Transverse colon (tissue), 4 donors: ENCODE measurements at places on chromosomes 12 and 14.

DNA sequence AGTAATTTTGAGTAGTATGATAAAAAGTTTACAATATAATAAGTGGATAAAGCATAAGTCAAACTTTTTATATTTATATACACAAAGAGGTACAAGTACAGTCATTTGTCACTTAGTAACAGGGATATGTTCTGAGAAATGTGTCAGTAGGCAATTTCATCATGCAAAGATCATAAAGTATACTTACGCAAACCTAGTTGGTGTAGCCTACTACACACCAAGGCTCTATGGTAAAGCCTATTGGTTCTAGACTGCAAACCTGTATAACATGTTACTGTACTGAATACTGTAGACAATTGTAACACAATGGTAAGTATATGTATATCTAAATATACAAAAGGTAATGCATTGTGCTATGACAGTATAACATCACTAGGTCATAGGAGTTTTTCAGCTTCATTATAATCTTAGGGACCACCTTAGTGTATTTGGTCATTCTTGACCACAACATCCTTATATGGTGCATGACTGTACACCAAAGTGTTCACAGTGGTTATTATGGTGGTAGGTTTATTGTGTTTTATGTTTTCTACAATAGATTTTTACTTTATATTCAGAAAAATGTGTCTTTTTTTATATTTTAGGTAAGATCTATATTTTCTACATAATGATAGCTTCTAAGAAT, 14.9 kb upstream of the SCFD1 start:
- no peak for DNase-seq

DNA sequence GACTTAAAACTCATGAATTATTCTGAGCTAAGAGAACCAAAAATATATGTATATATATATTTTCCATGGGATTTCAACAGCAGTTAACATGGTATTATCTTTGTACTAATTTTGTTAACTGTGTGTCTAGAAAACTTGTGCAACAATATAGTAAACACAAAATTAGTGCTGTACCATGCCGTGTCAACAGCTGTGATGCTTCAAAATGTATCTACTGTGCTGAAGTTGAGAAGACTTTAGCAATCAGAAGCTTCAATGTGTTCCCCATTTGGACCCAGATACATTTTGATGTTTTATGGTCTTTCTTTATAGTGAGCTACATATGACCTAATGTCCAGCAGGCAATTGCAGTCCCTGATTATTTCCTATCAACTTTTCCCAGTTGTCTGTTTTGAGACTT, 405.7 kb downstream of the DIO2 start:
- no peak for DNase-seq

- no peak for DNase-seq
Measured at GRCh38 chr12:89305373-89305772, 46.9 kb downstream of the DUSP6 start.

GRCh38 chr12:11922361-11922760, 148.4 kb upstream of the BCL2L14 start:
- no peak for DNase-seq

- DNase-seq, result peak; percentile 33
Measured at GRCh38 chr12:95998611-95999286, 2.6 kb upstream of the HAL start.

GRCh38 chr14:54808326-54809161, 94.1 kb downstream of the GCH1 start:
- DNase-seq, result no peak

GRCh38 chr14:89911010-89911919, 43.3 kb downstream of the EFCAB11 start:
- DNase-seq, result peak; percentile 36

GRCh38 chr14:34368115-34368970, 93.7 kb downstream of the SPTSSA start:
- DNase-seq, result peak; percentile 38

DNA sequence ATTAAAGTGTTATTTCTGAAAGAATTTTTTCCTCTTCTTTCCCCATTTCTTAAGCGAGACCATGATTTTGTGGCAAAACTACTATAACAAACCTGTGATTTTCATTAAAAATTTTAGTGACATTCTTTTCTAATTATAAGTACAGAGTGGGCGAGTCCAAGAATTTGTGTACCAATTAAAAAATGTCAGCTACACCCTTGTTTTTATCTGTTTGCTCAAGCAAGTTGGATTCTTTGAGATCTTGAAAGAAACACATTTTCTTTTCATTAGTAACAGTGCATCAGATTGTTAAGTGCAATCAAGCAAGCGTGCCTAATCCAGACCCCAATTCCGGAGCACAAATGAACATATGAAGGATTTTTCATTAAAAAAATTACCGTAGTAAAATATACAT, 338.8 kb upstream of the DDHD1 start:
- DNase-seq, result no peak

GRCh38 chr12:293199-293598, 30.6 kb upstream of the SLC6A13 start:
- no peak for DNase-seq

GRCh38 chr12:12442548-12443071, 85.7 kb downstream of the BORCS5 start:
- DNase-seq, result no peak

DNA sequence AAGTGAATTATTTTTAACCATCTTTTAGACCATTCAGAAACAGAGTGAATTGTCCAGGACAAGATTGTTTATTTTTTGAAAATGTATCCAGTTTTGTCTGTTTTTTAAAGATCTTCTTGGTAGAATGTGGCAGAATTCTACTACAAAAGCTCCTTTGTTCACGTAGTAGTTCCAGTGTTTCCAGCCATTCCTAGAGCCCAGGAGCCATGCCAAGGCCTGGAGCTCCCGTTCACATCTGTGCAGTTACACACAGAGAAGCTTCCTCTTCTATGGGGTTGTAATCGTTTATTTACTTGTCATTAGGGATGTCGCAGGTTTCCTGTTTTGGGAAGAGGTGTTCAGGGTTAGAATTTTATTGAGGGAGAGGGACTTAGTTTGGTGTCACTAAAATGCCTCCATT, 409.8 kb downstream of the NPAS3 start:
- DNase-seq, result no peak

DNA sequence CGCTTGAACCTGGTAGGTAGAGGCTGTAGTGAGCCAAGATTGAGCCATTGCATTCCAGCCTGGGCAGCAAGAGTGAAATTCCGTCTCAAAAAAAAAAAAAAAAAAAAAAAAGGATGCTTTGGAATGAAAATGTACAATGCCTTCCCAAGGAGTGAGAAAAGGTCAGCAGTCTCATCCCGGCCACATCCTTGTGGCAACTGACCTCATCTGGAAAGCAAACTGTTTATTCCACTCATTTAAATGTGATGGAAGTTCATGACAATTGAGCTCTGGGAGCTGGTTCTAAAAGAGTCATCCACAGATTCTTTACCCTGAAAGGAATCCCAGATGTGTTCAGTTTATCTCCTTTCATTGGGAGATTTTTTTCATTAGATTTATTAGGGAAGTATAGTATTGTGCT, 19.4 kb upstream of the LIMA1 start:
- DNase-seq, result no peak

GRCh38 chr12:17793854-17794253, 296.1 kb downstream of the RERGL start:
- DNase-seq, result no peak

- DNase-seq, result no peak
Measured at GRCh38 chr12:11729439-11730150, 80.1 kb downstream of the ETV6 start.

- DNase-seq, result no peak
Measured at GRCh38 chr12:49885118-49885517, 18.6 kb downstream of the FAIM2 start.

DNA sequence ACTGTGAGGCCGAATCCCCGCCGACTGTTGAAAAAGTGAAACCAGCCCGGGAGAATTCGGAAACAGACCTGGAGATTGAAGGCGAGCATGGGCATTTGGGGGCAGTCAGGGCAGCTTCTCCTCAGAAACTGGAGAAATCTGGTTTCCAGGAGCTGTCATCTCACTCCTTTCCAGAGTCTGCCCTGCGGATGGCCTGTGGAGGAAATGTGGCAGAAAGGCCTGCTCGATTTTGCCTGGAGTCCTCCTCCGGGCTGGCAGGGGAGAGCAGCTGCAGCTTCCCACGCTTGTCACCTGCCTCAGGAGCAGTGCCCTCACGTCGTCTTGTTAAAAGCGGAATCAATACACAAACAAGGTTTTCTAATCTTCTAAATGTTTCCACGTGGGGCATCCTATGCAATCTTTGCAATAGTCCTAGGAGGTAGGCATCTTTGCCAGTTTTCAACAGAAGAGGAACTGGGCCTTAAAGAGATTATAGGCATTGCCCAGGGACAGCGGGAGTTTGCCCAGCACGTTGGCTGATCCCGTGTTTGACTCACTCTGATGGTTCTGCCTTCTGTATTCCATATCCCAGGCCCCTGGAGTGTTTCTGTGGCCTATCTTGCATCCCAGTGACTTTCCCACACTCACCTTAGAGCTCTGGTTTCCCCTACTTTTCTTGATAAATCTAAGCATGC, 2.3 kb downstream of the LRRC74A start:
- no peak for DNase-seq

GRCh38 chr14:78316052-78316451, 145.9 kb downstream of the NRXN3 start:
- DNase-seq, result no peak

DNA sequence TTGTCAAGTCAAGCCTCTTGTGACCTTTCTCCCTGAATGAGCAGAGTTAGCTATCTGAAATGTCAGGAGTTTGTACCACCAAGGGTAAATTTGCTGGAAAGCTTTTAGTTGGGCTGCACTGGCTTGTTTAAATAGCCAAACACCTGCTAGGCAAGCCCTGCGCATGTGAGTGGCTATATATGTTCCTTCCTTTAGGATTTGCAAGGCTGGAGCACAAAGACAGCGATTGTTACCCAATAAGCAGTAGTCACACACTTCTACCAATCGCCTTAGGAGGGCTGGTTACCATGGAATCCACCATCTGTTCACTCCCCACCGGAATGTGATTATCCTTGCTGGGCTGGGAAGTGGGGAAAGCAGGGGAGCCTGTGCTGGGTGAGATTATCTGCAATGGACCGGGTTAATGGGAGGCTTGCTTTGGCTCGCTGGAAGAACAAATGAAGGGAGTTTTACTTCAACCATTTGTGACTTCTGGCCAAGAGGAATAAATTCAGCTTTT, 102.5 kb downstream of the FGD4 start:
- no peak for DNase-seq

DNA sequence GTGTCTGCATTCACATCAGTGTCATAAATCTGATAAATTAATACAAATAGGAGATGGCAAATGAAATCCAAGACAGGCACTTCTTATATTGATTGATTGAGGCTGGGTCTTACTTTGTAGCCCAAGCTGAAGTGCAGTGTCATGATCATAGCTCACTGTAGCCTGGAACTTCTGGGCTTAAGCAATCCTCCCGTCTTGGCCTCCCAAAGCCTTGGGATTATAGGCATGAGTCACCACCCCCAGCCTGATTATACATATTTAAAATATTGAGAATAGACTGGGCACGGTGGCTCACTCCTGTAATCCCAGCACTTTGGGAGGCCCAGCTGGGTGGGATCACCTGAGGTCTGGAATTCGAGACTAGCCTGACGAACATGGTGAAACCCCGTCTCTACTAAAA, 51.3 kb downstream of the MARK3 start:
- DNase-seq, result no peak

GRCh38 chr14:80379035-80379434, 167.7 kb upstream of the DIO2 start:
- DNase-seq, result no peak

GRCh38 chr12:114579389-114579788, 104.6 kb downstream of the TBX3 start:
- DNase-seq, result no peak

DNA sequence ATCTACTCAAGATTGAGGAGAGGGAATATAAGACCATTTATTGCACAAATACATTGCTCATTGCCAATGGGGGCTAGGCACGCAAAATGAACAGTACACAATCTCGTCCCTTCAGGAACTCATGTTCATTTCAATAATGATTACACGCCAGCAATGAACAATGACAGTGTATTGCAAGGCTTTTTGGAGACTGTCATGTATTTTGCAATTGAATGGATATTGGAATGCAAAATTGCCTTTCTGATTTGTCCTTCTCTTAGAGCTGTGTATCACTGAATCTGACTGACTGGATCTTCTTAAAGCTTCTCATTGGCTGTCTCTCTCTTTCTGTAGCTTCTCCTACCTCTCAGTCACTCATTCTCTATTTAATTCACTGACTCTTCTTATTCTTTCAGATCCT, 400.2 kb upstream of the DCN start:
- no peak for DNase-seq

DNA sequence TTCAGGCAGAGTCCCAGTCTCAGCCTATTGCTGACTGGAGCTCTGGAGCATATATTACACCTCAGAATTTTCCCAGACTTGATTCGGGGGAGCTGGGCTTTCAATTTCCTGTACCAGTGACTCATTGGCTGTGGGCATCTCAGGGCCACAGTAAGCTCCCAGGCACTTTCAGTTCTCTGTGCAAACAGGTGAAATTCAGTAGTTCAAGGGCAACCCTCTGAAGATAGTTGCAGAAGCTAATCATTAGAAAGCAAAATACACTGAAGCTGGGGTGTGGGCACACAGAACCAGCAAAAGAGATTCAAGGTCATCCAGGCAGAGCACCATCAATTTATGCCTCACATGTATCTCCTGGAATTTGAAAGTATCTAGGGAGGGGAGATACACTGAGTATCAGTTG, 8.1 kb upstream of the NIN start:
- no peak for DNase-seq

- DNase-seq, result no peak
Measured at GRCh38 chr12:26058308-26058707, 66.5 kb downstream of the BHLHE41 start.
